ENCODE measurements at places on chromosomes 3 and 15.
A peak's percentile ranks its signal among the peaks of the same experiment; 100 is the strongest.

DNA sequence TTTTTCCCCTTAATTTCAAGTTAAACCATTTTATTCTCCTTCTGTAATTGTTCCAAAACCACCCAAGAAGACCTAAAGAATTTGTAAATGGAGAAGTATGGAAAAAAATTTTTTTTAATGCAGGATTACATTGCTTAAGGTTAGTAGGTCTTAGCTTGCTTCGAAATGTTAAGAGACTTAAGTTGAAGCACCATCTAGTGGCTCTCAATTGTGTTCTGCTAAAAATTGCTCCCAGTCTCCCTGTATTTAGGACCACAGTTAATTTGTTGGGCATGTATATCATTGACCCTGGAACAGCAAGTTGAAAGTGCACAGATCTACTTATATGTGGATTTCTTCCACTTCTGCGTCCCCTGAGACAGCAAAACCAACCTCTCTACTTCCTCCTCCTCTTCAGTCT lies 32.4 kb downstream of the CD200R1L start:
- DNase-seq = no peak

DNA sequence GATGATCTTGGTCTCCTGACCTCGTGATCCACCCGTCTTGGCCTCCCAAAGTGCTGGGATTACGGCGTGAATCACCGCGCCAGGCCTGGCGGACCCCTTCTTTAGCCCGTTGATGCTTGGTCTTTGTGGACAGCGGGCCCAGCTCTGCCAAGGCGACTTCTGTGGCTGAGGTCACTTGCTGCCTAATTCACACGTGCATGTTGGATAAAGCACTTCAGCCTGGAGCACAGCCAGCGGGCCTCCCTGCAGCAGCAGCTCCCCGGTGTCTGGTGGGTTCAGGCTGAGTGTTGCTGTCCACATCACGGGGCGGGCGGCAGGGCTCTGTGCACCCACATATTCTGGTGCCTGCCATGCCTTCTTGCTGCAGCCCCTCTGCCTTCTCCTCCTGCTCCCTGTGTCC lies 88.4 kb downstream of the DGKG start:
- no peak for DNase-seq

GRCh38 chr15:63712828-63713520 lies 115.8 kb downstream of the FBXL22 start:
- DNase-seq = no peak

DNA sequence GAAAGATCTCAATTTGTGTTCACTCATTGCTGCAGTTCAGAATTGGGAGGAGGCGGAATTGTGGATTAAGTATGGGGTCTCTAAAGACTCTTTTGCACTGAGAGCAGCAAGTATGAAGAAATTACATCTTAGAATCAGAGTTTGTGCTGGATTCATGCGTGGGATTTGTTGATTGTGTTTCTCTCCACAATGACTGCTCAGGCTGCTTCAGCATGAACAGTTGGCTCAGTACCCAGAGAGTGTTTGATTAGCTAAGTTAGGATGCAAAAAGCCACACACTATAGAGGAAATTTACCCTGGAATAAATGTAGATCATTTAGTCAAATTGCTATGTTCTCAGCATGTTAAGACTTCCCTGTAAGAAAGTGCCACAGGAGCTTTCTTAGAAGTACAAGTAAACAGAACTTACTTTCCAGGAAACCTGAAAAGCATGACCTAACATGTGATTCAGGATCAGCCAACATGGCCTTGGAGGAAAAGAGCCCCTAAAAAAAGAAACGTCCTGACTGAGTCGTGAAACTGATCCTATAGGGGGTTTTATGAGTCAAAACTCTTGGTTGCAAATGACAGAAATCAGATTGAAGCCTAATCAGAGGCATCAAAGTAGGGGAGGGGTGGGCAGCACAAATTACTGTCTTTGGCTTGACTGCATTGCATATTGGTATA lies 32.6 kb downstream of the HHLA2 start:
- no peak for DNase-seq

DNA sequence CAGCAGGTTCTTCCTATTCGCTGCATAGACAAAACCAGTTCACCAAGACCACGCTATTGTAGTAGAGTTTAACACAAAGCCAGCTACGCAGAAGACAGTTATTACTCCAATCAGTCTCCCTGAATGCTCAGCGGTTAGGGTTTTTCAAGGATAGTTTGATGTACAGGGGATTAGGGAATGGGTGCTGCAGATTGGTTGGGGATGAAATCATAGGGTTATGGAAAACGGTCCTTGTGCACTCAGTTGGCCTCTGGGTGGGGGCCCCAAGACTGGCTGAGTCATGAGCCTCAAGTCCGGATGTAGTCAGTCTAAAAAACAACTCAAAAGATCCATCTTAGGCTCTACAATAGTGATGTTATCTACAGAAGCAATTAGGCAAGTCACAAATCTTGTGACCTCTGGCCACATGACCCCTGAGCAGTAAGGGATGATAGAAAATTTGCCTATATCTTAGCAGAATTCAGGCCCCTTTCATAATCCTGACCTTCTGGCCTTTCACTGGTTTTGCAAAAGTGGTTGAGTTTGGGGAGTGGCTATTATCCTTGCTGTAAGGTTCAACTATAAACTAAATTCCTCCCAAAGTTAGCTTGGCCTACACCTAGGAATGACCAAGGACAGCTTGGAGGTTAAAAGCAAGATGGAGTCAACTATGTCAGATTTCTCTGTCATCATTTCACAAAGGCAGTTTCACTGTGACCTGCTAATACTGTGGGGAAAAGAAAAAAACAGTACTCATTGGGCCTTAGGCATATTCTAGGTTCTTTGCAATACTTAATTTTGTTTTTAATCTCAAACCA lies 57.7 kb downstream of the LIPC start:
- DNase-seq = no peak

GRCh38 chr3:38131621-38132369 lies 5.1 kb downstream of the ACAA1 start:
- no peak for DNase-seq

DNA sequence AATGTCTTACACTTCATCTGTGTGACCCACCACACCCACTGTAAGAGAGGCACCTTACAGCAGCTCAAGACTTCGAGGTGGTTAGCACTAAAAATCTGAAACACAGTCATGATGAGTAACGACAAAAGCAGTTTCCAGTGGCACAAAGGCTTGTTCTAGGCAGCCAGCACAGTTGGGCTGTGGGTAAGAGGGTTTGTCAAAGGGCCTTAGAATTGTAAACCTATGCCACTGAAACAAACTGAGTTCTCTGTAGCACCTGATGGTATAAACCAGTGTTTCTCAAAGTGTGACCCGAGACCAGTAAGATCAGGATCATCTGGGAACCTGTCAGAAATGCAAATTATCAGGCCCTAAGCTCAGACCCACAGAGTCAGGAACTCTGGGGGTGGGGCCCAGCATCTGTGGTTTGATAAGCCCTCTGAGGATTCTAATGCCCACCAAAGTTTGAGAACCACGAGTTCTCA lies 36.5 kb downstream of the DAPK2 start:
- DNase-seq = peak; percentile 57

- no peak for DNase-seq
Measured at GRCh38 chr3:46699676-46700523, 1.3 kb upstream of the TMIE start.

GRCh38 chr3:156176048-156176447 lies 55.7 kb downstream of the KCNAB1 start:
- DNase-seq = no peak

DNA sequence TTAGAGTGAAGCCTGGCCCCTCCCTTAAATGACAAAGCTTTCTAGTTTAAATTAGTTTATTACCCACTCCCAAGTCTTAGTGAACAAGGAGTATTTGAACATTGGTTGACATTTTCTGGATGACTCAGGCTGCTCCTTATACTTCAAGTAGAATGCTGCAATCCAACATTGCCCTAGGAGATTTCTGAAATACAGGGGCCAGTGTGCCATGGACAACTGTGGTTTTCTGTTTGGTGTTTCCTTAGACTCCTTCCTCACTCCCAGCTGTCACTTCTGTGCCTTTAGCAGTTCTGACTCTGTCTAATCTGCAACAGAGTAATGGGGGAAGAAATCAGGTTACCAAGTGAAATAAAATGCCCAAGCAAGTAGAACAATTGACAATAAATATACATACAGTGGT lies 116.1 kb upstream of the P2RY1 start:
- DNase-seq = no peak
